ENCODE measurements at places on chromosomes 13 and 19.

DNA sequence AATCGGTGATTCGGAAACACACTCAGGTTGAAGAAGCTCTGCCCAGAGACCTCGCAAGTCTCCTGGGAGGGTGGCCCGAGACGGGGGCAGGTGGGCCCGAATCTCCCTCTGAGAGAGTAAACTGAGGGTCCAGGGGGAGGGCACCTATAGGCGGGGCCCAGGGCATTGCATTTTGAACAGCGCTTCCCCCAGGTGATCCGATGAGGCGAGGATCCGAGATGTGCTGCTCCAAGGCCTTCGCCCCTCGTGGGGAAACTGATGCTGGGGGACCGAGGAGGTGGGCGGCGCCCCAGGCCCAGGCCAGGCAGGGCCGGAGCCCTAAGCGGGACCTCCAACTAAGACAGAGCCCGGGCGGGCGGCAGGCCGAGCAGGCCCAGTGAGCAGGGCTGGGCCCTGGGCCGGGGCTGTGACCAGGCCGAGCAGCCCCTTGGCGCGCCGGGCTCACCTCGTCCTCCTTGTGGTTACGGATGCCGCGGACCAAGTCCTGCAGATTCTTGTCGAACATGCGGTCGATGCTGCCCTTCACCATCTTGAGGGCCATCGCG is 500 bp downstream of the AP3D1 start:
- DNase-seq: no peak

- DNase-seq: no peak
Measured at GRCh38 chr19:40442328-40443130, 1.6 kb downstream of the SERTAD3 start.

GRCh38 chr19:40742477-40742876 is 7.8 kb downstream of the ACTMAP start:
- DNase-seq: no peak

GRCh38 chr13:109707044-109707741 is 79.2 kb downstream of the IRS2 start:
- no peak for DNase-seq

DNA sequence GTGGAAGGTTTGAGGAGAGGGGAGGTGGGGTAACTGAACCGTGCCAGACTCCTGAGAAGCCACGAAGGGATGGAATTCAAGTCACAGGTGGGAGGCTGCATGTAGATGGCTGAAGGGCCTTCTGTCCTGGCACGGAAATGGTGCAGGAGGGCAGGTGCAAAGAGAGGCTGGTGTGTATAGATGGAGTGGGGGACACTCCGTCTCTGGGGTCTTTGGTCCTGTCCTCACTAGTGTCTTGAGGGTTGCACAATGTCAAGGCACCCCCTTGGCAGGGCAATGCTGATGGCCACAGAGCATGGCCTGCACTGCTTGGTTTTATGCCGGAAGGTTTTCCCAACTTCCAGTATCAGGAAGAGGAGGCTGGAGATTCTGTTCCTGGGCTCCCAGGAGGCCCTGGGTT is 82.7 kb upstream of the SIAH3 start:
- DNase-seq: no peak

Data from AML-193 (cell line).